ENCODE measurements at places on chromosomes 2 and 18. TPM values are rescaled to one million over a fixed set of nuclear protein-coding genes. Genes with fewer than 3 reads are reported as not detected.
A peak's percentile ranks its signal among the peaks of the same experiment; 100 is the strongest.

Gene SERPINB10
- total RNA-seq, result not detected

Gene AQP12B
- not detected for total RNA-seq

Gene LHCGR
- total RNA-seq, result not detected

Gene CDCA7
- not detected for total RNA-seq

Gene MROH2A
- not detected for total RNA-seq

Gene CRACDL
- total RNA-seq, result 5.9 TPM

Gene GTF2A1L
- total RNA-seq, result 1.6 TPM

Gene MEIS1
- total RNA-seq, result 58.4 TPM

Gene DUSP2
- 8.5 TPM for total RNA-seq

Gene ASB18
- total RNA-seq, result not detected

Gene CIAO1
- 123 TPM for total RNA-seq

DNA sequence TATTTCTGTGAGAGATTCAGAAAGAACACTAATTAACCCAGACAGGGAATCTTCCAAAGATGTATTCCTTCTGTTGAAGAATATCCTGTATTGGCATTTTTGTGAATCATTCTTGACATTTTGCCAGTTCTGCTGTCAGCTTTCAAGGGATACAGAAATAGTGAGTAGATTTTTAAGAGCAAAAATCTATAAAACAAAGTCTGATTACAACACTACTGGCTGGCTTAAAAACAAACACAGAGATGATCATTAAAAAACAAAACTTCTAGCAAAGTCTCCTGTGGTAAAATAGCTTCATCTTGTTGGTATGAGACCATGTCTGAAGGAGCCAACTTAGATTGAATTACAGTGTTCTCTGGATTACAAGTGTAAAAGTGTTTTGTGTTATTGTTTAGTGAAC is 866.3 kb upstream of the KLHL29 start:
- H3K27ac ChIP-seq, result no peak overlapping the region
- no peak for DNase-seq

- H3K36me3 ChIP-seq, result no peaks in the 10 kb centered on the region
- no peak overlapping the region for H3K4me3 ChIP-seq
- H3K27ac ChIP-seq, result no peak overlapping the region
- DNase-seq, result no peak
Measured at GRCh38 chr2:227939271-227940027, 68.0 kb downstream of the DAW1 start.

- H3K27me3 ChIP-seq, result no peaks in the 10 kb centered on the region
- no peaks in the 10 kb centered on the region for H3K36me3 ChIP-seq
- no peaks in the 10 kb centered on the region for H3K4me1 ChIP-seq
Measured at GRCh38 chr2:101375653-101376052, 11.7 kb downstream of the CREG2 start.

- no peak overlapping the region for H3K27ac ChIP-seq
- no peak for DNase-seq
- H3K4me3 ChIP-seq, result no peak overlapping the region
Measured at GRCh38 chr2:236973343-236973980, 112.2 kb upstream of the COPS8 start.

GRCh38 chr2:205401511-205401910 is 280.8 kb upstream of the NRP2 start:
- H3K27me3 ChIP-seq, result no peaks in the 10 kb centered on the region
- H3K36me3 ChIP-seq, result no peaks in the 10 kb centered on the region
- H3K4me3 ChIP-seq, result no peak overlapping the region
- DNase-seq, result no peak
- no peak overlapping the region for H3K27ac ChIP-seq

DNA sequence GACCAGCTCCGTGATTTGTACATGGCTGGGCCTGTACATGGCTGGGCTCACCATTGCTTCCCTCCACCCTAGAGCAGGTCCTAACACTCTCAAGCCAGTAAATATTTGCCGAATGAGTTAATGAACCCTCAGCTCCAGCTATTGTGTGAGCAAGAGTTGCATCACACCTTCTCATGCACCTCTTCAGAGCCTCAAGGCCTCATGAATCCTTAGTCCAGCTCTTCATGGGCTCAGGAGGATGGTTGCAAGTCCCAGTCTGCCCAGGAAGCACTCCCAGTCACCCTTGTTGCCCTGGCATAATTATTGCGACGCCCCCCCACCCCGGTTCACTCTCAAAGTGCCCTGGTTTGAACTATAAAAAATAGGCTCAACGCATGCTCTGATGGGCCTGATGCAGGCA is 30.1 kb upstream of the GNAL start:
- no peaks in the 10 kb centered on the region for H3K4me1 ChIP-seq
- DNase-seq, result no peak
- H3K27ac ChIP-seq, result no peak overlapping the region

DNA sequence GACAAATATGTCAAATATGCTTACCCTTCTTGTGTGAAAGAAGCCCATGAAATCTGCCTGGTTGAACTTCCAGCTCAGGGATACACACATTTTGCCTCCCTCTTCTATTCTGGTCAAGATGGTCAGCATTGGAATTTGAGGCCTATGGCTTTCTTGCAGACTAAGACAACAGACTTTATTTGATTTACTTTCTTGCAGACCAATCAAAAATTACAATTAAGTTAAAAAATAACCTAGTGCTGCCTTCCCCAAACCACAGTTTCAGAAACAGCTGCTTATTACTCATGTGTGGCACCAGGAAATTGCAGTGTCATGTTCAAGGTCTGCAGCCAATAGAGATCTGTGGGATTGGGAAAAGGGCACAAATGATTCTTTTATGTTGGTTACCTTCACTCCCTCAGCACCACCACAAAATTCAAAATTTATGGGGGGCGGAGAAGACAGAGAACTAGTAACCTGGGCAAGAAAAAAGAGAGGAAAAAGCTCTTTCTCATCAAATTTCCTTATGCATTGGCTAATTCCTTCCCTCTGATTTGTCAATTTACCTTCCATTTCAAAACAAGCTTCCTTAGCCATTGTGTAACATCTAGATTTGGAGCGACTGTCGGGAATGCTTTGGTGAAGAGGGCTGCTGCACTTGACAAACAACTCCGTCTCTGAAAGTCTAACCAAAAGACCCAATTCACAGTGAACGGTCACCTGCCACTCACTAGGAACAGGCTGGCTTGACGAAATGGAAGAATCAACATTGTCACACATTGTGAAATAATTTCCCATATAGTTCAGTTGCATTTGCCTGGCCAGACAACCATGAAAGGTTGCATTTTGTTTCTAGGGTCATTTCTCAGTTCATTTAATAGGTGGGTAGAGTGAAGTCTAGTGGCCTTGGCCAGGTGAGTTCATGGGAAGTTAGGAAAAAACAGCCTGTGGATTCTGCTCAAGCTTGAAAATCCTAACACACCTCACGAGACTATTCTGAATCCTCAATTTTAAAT is 100.4 kb upstream of the FZD5 start:
- H3K27me3 ChIP-seq, result no peaks in the 10 kb centered on the region
- DNase-seq, result no peak
- H3K4me3 ChIP-seq, result no peak overlapping the region
- peak overlapping the region; percentile 34 for H3K27ac ChIP-seq
- no peaks in the 10 kb centered on the region for H3K36me3 ChIP-seq

DNA sequence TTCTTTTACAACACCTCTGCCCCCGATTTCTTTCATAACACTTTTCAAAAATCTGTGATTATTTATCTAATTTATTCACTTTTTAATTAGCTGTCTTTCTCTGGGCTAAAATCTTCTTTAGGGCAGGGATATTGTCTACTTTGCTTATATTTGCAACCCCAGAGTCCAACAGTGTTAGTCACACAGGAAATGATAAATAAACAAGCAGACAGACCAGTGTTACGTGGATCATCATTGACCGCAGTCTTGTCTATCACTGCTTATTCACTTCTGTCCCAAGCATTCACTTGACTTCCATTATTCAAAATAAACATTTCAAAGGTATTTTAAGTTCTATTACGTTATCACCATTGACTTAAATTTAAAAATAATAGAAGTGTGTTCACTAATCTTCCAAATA is 237.6 kb upstream of the UBE2E3 start:
- H3K27me3 ChIP-seq, result no peaks in the 10 kb centered on the region
- DNase-seq, result no peak
- no peaks in the 10 kb centered on the region for H3K4me1 ChIP-seq
- no peak overlapping the region for H3K27ac ChIP-seq

DNA sequence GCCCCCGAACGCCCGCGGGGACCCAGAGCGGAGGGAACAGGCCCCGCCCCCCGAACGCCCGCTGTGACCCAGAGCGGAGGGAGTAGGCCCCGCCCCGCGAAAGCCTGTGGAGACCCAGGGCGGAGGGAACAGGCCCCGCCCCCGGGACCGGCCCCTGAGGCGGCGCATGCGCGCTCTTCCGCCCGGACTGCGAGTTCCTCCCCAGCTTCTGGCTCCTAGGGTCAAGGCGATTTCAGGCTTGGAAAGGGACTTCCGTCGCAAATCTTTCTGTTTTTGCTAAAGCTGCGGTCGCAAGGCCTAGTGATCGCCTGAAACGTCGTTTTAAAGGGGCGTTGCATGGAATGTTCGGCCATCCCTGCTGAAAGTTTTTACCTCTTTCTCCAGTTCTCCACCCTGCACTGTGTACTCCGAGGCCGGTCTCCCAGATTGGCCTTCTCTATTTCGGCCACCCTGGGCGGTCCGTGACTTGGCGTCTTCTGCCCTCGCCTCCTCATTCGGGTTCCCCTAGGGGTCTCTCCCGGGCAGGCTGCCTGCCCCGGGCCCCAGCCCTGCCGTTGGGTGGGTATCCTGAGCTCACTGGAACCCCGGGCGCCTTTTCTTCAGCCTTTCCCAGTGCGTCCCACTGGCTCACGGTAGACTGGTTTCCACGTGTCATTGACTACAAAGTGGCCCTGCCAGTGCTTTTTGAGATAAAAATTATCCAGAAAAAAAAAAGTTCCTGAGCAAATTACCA is 372 bp upstream of the WDSUB1 start:
- H3K4me1 ChIP-seq, result peaks cover 16% of the 10 kb centered on the region
- DNase-seq, result peak; percentile 91
- H3K27ac ChIP-seq, result peak overlapping the region; percentile 87
- H3K27me3 ChIP-seq, result no peaks in the 10 kb centered on the region
- no peaks in the 10 kb centered on the region for H3K36me3 ChIP-seq

- H3K4me3 ChIP-seq, result no peak overlapping the region
- no peaks in the 10 kb centered on the region for H3K27me3 ChIP-seq
- H3K27ac ChIP-seq, result no peak overlapping the region
- no peaks in the 10 kb centered on the region for H3K36me3 ChIP-seq
Measured at GRCh38 chr2:19754907-19755306, 146.9 kb downstream of the TTC32 start.

DNA sequence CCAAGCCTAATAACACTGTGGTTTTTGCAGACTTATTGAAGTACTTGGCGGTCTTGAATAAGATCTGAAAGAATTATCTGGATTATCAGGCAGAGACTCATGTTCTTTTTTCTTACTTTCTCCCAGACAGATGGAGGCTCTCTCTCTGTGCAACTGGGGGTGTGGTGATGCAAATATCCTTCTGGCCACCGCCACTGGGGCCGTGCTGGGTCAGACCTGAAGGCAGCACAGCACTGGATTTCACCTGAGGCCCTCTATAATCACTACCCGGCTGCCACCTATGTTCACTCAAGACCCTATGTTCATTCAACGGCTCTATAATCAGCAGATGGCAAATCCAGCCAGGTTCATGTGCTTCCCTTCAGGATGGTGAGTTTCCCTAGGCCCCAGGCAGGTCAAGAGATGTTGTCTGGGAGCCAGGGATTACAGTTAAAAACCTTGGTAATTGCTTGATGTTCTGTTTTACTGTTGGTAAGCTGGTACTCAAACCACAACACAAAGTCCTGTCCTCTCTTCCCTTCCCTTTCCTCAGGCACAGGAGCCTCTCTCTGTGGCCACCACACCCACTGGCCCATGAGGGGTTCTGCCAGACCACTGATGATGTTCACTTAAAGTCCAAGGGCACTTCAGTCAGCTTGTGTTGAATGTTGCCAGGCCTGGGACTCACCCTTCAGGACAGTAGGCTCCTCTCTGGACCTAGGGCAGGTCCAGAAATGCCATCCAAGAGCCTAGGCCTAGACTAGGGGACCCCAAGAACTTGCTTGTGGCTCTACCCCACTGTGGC is 205.3 kb upstream of the GCFC2 start:
- H3K4me1 ChIP-seq, result no peaks in the 10 kb centered on the region
- no peaks in the 10 kb centered on the region for H3K36me3 ChIP-seq
- no peaks in the 10 kb centered on the region for H3K27me3 ChIP-seq

GRCh38 chr2:33408109-33408508 is 68.3 kb upstream of the RASGRP3 start:
- DNase-seq, result no peak
- no peak overlapping the region for H3K27ac ChIP-seq
- no peaks in the 10 kb centered on the region for H3K36me3 ChIP-seq
- no peaks in the 10 kb centered on the region for H3K27me3 ChIP-seq
- no peak overlapping the region for H3K4me3 ChIP-seq

- no peaks in the 10 kb centered on the region for H3K27me3 ChIP-seq
- H3K27ac ChIP-seq, result no peak overlapping the region
- H3K4me1 ChIP-seq, result no peaks in the 10 kb centered on the region
- H3K36me3 ChIP-seq, result no peaks in the 10 kb centered on the region
- no peak for DNase-seq
Measured at GRCh38 chr2:234163510-234164045, 113.1 kb downstream of the SPP2 start.

GRCh38 chr2:83823229-83823628 is 635.9 kb downstream of the SUCLG1 start:
- no peaks in the 10 kb centered on the region for H3K27me3 ChIP-seq
- H3K27ac ChIP-seq, result no peak overlapping the region
- no peaks in the 10 kb centered on the region for H3K36me3 ChIP-seq

DNA sequence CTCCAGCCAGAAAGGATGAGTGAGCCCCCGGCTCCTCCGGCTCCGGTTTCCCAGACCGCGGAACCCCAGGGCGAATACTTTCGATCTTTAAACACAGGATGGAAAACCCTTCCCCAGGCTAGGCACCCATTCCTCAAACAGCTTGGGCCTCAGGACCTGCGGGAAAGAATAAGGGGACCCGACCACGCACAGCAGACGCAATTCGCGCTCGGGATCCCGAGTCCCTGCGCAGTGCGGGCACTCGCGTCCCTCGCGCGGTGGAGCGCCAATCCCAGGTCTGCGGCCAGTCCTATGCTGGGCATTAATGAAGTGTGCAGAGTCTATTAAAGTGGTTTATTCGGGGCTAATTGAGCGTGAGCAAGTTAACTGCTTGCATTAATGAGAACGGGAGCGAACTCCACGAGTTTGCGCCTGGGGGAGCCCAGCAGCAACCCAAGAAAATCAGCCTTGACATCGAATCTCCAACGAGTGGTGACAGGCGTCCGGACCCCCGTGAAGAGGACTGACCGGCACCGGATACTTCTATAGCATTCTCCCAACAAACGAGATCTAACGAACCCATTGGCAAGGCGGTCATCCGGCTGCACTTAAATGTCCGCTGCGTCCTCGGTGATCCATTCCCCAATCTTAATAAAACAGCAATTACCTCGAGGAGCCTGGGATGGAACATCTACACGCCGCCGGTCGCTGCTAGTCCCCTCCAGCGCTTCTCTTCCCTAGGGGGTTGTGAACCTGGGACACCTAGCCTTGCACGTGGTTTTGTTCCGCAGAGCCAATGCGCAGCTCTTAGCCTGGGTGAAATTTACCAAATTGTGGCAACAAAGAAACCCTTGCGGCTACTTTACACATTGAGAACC is 1.6 kb downstream of the OSR1 start:
- H3K27ac ChIP-seq, result peak overlapping the region; percentile 96
- peak overlapping the region; percentile 95 for H3K4me3 ChIP-seq
- no peaks in the 10 kb centered on the region for H3K27me3 ChIP-seq

- no peak for DNase-seq
- H3K4me1 ChIP-seq, result no peaks in the 10 kb centered on the region
- H3K27ac ChIP-seq, result no peak overlapping the region
- H3K36me3 ChIP-seq, result no peaks in the 10 kb centered on the region
- H3K4me3 ChIP-seq, result no peak overlapping the region
- no peaks in the 10 kb centered on the region for H3K27me3 ChIP-seq
Measured at GRCh38 chr18:74337912-74338309, 22.3 kb downstream of the C18orf63 start.

- H3K4me1 ChIP-seq, result no peaks in the 10 kb centered on the region
Measured at GRCh38 chr2:73749314-73749713, 12.2 kb upstream of the TPRKB start.
